T-helper 17 cell (primary cell): ENCODE measurements at places on chromosomes 2 and 18. TPM values are rescaled to one million over a fixed set of nuclear protein-coding genes. Genes with fewer than 3 reads are reported as not detected.

DNA sequence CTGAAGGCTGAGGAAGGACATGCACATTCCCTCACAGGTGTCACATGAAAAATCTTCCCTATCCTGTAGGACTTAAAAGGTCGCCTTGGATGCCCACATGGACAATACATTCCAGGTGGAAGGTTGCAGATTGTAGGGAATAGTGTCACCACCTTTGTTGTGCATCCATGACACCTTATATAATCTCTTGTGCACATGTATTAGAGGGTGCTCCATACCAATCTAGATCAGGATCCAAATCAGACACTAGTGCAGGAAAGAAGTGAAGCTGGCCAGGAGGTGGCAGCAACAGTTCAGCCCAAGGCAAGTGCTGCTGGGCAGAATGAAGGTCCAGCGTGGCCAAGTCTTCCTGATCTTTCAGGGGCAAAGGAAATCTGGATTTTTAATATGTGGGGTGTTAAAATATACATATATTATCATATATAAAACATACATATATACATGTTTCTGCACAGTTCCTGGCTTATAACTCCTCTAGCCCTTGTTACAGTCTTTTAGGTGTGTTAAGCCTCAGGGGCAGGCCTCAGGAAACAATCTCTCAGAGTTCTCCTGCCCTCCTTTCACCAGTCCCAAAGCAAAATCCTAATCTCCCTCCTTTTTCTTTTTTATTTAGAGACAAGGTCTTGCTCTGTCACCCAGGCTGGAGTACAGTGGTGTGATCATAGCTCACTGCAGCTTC lies 16.6 kb downstream of the NIF3L1 start:
- peak; percentile 15 for DNase-seq

DNA sequence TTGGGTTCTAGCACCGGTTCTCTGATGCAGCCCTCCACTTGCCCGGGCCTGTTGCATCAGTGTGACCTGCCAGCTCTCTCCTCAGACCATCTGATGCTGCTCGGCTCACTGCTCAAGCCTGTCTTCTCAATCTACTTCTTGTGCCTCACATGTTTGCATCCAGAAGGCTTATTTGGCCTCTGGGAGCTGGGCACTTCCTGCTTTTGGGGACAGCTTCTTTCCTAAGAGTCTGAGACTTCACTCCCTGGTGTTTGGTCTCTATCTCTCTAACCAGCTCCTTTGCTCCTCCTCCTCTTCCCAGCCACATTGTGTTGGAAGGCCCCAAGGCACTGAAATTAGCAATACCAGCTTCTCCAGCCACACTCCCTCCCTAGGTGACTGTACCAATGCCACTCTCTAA lies 212.8 kb downstream of the CDCA7 start:
- no peak for DNase-seq

EGR4 gene
- total RNA-seq, result 0.52 TPM

GRCh38 chr2:47069628-47070154 lies 85.4 kb downstream of the STPG4 start:
- DNase-seq, result no peak

ALPP gene
- total RNA-seq, result 0.29 TPM

GRCh38 chr2:195768431-195768830 lies 111.4 kb downstream of the SLC39A10 start:
- no peak for DNase-seq
